ENCODE measurements at places on chromosomes 4 and X.

GRCh38 chr4:6530964-6531363, 44.0 kb upstream of the MAN2B2 start:
- no peaks in the 10 kb centered on the region for H3K36me3 ChIP-seq
- no peak overlapping the region for H3K27ac ChIP-seq
- no peak overlapping the region for H3K4me3 ChIP-seq
- DNase-seq, result no peak
- H3K27me3 ChIP-seq, result no peaks in the 10 kb centered on the region

DNA sequence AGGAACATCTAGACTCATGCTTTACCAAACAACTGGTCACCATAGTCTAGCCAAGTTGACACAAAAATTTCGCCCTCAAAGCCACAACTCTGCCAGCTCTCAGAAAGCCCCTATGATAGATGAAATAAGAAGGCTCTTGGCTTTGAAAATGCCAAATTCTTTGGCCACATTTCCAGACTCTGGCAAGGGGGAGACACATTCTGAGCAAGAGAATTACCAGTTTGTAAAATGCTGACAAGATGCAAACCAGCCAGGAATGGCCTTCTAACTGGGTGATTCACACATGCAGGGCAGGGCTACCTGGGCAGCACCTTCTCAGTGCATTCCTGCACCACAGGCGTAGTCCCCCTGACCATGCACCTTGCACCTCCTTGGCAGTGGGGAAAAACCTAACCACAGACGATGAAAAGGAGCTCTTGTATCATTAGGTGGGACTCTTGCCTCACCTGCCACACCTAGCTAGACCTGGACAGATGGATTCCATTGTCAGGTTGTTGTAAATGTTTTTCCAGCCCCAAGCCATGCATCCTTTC, 77.4 kb upstream of the CPEB2 start:
- no peak overlapping the region for H3K4me3 ChIP-seq
- DNase-seq, result no peak
- no peaks in the 10 kb centered on the region for H3K27me3 ChIP-seq
- no peak overlapping the region for H3K27ac ChIP-seq

DNA sequence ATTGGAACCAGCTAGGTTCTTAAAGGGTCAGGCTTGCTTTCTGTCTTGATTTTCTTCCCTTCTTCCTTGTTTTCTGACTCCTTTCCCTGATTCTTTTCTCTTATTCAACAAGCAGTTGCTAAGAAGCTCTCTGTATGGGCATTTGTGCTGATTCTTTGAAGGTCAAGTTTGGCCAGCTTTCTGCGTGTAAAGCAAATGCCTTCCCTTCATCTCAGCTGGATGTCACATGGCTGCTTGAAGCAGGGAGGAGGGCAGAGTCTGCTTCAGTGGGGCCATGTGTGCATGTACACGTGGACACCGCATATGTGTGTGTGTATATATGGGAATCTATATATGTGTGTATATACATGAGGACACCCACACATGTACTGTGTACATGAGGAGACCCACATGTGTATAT, 139.9 kb upstream of the ATP6AP2 start:
- peaks cover 7% of the 10 kb centered on the region for H3K4me1 ChIP-seq
- no peak for DNase-seq

DNA sequence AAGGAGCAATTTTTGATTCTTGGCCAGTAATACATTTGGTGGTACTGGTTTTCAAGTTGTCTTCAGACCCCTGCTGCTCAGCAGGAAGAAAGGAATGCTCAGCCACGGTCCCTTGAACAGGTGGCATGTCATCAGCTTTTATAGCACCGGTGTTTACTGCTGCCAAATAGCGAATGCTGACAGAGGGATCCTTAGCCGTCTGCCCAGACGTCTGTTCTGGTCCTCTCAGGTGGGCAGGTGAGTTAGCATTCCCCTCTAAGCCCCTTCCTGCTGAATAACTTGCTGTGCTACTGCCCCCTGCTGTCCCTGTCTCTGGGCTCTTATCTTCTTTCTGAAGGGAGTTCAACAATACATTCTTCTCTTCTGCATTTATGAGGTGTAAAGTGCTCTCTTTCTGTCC, 28.4 kb downstream of the BOD1L1 start:
- H3K4me1 ChIP-seq, result no peaks in the 10 kb centered on the region
- peak; percentile 45 for DNase-seq
- H3K36me3 ChIP-seq, result peaks cover 54% of the 10 kb centered on the region
- no peak overlapping the region for H3K27ac ChIP-seq
- H3K4me3 ChIP-seq, result no peak overlapping the region

- DNase-seq, result no peak
- H3K27ac ChIP-seq, result no peak overlapping the region
- no peaks in the 10 kb centered on the region for H3K27me3 ChIP-seq
- H3K4me1 ChIP-seq, result peaks cover 32% of the 10 kb centered on the region
- H3K36me3 ChIP-seq, result no peaks in the 10 kb centered on the region
- no peak overlapping the region for H3K4me3 ChIP-seq
These were observed 48.3 kb downstream of the MAP7D3 start for GRCh38 chrX:136202889-136203288.

GRCh38 chr4:169109035-169109675, 99.1 kb upstream of the CBR4 start:
- H3K4me1 ChIP-seq, result peaks cover 21% of the 10 kb centered on the region
- no peak for DNase-seq
- no peaks in the 10 kb centered on the region for H3K27me3 ChIP-seq
- peaks cover 17% of the 10 kb centered on the region for H3K36me3 ChIP-seq

GRCh38 chr4:43855283-43855682, 593.3 kb downstream of the KCTD8 start:
- no peak overlapping the region for H3K27ac ChIP-seq
- H3K4me3 ChIP-seq, result no peak overlapping the region
- no peak for DNase-seq
- H3K27me3 ChIP-seq, result no peaks in the 10 kb centered on the region
- 0 out of 2 replicates have a peak, but pooled peaks cover 8% of the 10 kb centered on the region for H3K36me3 ChIP-seq
- H3K4me1 ChIP-seq, result peaks cover 13% of the 10 kb centered on the region

DNA sequence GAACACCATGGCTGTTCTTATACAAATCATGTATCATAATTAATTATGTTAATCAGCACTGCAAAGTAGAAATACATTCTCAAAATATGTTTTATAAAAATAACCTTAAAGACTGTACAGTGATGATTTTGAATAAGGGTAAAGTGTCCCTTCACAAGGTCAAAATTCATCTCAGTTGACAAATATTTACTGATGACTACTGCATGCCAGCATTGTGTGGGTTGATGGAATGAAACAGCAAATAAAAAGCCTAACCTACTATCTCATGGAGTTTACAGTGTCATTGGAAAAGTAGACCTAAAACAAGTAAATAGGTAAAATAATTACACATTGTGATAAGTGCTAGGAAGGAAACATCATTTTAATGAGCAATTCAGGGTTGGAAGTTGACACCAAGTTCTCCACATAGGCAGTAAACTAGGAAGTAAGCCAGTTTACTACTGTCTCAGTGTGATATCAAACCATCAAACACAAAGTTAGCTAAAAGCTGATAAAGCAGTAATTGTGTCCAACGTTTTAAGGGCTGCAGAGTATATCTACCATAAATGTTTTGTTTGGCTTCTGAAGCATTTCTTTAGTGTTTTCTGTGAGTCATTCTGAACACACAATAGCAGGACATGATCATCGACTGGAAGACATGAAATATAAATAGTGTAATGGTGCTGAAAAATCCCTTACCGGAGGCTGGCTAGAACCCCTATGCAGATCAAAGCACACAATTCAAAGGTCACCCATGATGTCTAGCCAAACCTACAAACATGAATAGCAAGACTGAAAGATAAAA, 221.8 kb downstream of the DACH2 start:
- DNase-seq, result no peak
- H3K36me3 ChIP-seq, result no peaks in the 10 kb centered on the region
- no peaks in the 10 kb centered on the region for H3K4me1 ChIP-seq
- no peak overlapping the region for H3K4me3 ChIP-seq
- no peak overlapping the region for H3K27ac ChIP-seq
- no peaks in the 10 kb centered on the region for H3K27me3 ChIP-seq

DNA sequence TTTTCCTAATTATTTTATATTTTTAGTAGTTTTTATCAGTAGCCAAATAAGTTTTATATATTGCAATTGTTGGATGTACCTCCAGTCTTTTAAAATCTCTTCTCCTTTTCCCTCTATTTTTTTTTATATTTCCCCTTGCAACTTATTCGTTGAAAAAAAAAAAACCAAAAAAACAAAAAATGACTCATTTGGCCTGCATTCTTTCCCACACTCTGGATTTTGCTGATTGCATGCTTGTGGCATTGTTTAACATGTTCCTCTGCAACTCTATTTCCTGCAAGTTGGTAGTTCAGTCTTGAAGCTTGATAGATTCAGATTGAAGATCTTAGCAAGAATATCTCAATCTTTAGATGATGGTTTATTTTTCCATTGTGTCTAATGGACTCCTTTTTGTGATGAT, 260.6 kb upstream of the BOD1L1 start:
- no peaks in the 10 kb centered on the region for H3K27me3 ChIP-seq
- no peaks in the 10 kb centered on the region for H3K36me3 ChIP-seq
- H3K4me1 ChIP-seq, result no peaks in the 10 kb centered on the region
- H3K4me3 ChIP-seq, result no peak overlapping the region
- no peak overlapping the region for H3K27ac ChIP-seq

DNA sequence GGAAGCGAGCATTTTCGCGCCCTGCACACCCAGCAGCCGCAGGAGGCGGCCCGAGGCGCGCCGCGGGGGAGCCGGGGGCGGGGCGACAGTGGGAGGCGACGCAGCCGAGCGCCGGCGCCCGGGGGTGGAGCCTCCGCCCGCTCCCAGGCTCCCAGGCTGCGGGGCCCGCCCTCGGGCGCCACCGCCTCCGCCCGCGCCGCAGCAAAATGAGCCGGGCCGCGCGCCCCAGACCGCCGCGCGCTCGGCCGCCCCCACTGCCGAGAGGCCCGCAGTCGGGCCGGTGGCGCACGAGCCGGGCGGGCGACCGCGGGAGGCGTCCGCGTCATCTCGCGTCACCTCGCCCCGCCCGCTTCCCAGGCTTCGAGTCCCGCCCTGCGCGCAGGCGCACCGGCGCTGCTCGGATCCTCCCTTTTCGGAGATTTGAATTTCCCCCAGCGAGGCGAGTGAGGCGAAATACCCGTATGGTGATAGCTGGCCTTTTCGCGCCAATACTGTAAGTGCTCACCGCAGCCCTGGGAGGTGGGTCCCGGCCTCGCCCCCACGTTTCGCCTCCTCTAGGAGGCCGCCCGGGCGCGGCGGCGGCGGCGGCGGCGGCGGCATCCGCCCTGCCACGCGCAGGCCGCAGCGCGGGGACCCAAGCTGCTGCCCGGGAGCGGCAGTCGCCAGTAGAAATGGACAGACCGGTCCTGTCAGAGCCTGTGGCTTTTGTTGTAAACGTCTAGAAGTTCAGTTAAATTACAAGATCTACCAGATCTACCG, at the start of gene TMEM187:
Gene TMEM187 (plus strand): TSS at position 387 of the 759 bp plus-strand sequence. CDS start 9,309 bp downstream, outside the sequence.
- H3K4me1 ChIP-seq, result peaks cover 20% of the 10 kb centered on the region
- H3K27me3 ChIP-seq, result no peaks in the 10 kb centered on the region
- H3K36me3 ChIP-seq, result no peaks in the 10 kb centered on the region
- peak within 1 kb of the TSS; percentile 100 for H3K4me3 ChIP-seq
- peak; percentile 82 for DNase-seq

DNA sequence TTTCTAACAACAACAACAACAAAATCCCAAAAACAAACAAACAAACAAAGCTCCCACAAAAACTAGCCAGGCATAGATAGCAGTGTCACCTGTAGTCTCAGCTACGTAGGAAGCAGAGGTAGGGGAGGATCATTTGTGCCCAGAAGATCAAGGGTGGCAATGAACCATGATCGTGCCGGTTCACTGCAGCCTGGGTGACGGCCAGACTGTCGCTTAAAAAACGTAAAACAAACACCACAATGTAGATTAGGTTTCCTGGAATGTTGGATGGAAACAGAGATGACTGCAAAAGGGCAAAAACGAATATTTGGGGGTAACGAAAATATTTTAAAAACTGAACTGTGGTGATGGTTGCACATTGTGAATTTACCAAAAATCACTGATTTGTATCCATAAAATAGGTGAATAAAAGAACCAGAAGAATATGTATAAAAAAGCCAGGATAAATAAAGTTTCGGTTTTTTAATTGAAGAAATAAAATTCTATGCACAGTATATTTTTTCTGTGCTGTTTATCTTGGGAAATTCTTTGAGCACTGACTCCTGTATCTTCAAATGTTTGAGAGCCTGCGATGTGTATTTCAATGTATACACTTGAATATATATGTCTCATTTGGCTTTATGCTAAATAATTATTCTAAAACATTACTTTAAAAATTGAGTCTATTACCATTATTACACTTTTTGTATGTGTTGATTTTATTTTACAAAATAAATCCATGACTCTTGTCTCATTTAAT, 1477.0 kb downstream of the PCDH7 start:
- no peak for DNase-seq
- no peak overlapping the region for H3K4me3 ChIP-seq
- H3K4me1 ChIP-seq, result no peaks in the 10 kb centered on the region
- no peaks in the 10 kb centered on the region for H3K36me3 ChIP-seq
- no peaks in the 10 kb centered on the region for H3K27me3 ChIP-seq

DNA sequence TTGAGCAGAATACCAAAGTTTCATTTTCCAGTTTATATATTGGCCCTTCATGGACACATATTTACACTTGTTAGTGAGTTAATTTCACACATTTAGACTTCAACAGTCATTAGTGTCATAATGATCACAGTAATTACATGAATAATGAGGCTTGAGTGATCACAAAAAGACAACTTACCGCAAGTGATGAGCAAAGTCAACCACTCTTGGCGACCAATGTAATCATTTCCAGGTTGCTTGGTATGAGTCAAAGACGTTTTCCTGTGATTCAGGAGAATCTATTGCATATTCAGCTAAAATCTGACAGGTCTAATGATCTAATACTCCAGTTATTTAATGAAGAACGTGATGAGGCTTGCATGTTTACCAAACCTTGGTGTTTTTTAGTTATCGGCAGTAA, 407.9 kb upstream of the TENM3 start:
- no peak overlapping the region for H3K4me3 ChIP-seq
- peaks cover 6% of the 10 kb centered on the region for H3K4me1 ChIP-seq
- no peak overlapping the region for H3K27ac ChIP-seq
- H3K27me3 ChIP-seq, result no peaks in the 10 kb centered on the region
- DNase-seq, result no peak

- H3K4me3 ChIP-seq, result no peak overlapping the region
- H3K27ac ChIP-seq, result no peak overlapping the region
- DNase-seq, result no peak
These were observed 4.8 kb downstream of the ACOX3 start for GRCh38 chr4:8435656-8436121.

DNA sequence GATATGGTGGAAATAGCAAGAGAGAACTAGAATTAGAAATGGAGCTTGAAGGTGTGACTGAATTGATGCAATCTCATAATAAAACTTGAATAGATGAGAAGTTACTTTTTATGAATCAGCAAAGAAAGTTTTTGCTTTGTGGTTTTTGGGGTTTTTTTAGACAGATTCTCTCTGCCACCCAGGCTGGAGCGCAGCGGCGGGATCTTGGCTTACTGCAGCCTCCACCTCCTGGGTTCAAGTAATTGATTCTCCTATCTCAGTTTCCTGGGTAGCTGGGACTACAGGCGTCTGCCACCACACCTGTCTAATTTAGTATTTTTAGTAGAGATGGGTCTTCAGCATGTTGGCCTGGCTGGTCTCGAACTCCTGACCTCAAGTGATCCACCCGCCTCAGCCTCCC, 23.7 kb upstream of the NEIL3 start:
- no peaks in the 10 kb centered on the region for H3K27me3 ChIP-seq
- no peaks in the 10 kb centered on the region for H3K36me3 ChIP-seq
- no peak overlapping the region for H3K27ac ChIP-seq
- no peaks in the 10 kb centered on the region for H3K4me1 ChIP-seq
- DNase-seq, result no peak

Data from WTC11 (cell line).